Cortex of kidney (tissue), 1 donor: ENCODE measurements at places on chromosomes 1 and 21.

DNA sequence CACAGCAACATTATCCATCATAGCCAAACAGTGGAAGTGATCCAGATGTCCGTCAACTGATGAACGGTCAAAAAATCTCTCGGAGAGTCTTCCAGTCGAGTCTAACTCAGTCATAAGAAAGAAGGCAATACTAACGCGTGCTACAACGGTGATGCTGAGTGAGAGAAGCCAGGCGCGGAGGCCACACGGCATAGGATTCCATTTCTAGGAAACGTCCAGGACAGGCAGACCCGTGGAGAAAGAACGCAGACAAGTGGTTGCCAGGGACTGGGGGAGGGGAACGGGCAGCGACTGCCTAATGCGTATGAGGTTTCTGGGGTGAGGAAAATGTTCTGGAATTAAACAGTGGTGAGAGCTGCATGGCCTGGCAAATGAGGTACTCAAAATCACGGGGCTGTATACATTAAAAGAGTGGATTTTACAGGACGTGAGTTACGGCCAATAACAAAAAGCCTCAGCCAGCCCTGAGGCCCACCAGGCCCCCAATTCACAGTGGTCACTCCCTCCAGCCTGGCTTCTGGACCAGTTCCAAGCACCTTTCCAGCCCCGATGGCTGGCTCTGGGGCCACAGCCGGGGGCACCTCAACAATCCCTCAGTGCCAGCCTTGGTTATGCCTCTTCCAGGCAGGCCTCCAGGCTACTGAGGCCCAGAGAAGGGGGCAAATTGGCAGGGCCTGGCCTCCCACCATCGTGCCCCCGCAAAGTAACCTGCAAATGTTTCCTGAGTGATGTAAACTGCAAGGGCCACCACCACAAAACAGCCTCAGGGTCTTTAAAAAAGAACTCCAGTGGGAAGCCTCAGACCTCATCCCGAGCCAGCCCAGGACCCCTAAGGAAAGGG lies 3.4 kb downstream of the WNT9A start:
- DNase-seq: no peak

GRCh38 chr1:198346178-198346577 lies 189.4 kb downstream of the NEK7 start:
- DNase-seq: no peak

- DNase-seq: no peak
These were observed 9.6 kb downstream of the DISC1 start for GRCh38 chr1:231636157-231636556.

DNA sequence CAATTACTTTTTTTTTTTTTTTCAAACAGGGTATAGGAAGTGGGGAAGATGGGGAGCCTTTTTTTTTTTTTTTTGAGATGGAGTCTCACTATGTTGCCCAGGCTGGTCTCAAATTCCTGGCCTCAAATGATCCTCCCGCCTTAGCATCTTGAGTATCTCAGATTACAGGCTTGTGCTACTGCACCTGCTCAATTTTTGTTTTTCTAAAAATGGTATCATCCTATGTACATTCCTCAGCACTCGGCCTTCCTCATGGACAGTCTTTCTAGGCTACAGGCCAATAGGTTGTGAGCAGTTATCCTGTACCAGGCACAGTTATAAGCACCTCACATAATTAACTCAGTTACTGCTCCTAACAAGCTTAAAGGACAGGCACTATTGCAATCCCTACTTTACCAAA lies 132.1 kb upstream of the EDN2 start:
- no peak for DNase-seq

- DNase-seq: no peak
These were observed 171.9 kb upstream of the AJAP1 start for GRCh38 chr1:4482526-4482925.
